NCI-H226 (cell line): ENCODE measurements at places on chromosomes 1 and 21.

DNA sequence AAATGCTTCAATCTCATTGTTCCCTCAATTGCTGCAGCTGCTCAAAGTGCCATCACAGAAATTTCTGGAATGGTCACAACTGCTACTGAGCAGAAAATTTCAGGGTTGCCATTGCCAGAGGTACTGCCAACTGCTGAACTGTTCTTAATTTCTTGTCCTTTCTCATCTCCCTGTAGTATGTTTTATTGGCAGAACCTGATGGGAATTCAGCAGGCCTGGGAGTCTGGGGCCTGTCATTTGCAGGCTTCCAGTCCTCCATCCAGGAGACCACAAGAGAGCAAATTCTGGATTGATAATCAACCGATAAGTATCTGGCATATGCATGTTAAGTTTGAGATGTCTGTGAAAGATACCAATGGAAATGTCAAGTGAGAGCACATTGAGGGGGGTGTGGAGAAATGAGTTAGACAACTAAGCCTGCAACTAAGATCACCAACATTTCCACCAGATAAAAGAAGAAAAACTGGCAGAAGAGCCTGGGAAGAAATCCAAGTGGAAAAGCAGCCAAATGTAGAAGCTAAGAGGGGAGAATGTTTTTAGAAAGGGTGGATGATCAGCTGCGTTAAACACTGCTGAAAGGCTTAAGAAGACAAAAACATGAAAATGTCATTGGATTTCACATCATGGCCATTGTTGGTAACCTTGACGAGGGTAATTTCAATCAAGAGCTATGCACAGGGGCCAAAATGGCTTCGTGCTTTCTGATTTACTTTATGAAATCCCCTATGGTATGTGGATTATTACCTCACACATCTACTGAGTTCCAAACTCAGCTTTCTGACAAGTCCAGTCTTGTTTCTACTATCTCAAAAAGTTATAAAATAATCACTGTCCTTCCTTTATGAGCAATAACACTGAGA lies 648.1 kb downstream of the PLPP3 start:
- peak; percentile 8 for DNase-seq

GRCh38 chr1:236052232-236052993 lies 12.5 kb downstream of the NID1 start:
- no peak for DNase-seq

DNA sequence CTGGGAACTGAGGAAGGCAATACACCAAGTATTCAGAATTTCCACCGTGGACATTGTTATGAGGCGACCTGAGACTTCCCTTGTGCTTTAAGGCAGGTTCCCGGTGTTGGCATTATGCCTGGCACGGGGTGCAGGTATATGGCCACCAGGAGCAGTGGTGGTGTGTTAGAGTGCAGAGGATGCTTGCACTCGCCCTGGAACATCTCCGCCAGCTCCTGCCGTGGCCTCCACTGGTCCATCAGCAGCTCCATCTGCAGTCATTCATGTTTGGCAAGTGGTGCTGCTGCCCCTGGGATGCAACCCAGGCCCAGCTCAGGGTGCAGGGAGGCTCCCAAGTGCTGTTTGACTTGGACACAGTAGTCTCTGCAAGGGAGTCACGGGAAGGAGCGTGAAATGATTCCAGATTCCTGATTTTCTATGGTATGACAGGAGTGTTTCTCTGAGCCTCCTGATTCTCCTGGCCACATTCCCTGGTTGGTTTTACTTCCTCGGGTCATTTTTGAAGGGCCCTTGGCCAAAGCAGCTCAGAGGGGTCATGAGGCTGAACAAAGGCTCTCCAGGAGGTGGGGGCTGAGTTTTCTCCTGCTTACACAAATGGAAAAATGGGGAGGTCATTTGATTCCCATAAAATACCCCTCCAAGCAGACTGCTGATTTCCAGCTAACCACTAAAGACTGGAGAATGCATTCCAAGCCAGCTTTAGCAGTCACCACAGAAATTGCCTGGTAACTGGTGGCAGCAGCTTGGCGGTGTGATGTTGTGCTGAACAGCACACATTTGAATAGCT lies 60.4 kb upstream of the PSEN2 start:
- DNase-seq = no peak

- peak; percentile 42 for DNase-seq
Observed at GRCh38 chr1:64956010-64956640, 10.2 kb downstream of the JAK1 start.

- DNase-seq = no peak
Observed at GRCh38 chr1:23589585-23589986, 30.3 kb upstream of the ID3 start.

DNA sequence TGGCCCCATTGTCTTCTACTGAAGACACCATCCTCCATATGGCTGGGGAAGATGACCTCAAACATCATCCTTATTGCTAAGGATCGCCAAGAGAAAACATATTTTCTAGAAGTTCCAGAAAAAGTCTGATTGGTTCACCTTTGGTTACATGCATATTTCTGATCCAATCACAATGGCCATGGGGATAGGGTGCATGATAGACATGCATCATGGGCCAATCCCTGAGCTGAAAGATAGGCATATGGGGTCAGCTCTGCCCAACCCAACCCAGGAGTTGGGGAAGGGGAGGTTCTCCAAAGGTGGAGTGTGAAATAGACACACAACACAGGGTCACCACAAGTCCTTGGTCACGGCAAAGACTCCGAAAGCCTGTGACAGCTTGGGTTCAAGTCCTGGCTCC lies 276.3 kb upstream of the TMEM51 start:
- DNase-seq = no peak
